GM12892 (cell line): ENCODE measurements at places on chromosomes 2 and 18.

- DNase-seq: no peak
These were observed 42.1 kb upstream of the RFX8 start for GRCh38 chr2:101516823-101517690.

- DNase-seq: no peak
These were observed 59.4 kb upstream of the SH3RF3 start for GRCh38 chr2:109069331-109070194.

DNA sequence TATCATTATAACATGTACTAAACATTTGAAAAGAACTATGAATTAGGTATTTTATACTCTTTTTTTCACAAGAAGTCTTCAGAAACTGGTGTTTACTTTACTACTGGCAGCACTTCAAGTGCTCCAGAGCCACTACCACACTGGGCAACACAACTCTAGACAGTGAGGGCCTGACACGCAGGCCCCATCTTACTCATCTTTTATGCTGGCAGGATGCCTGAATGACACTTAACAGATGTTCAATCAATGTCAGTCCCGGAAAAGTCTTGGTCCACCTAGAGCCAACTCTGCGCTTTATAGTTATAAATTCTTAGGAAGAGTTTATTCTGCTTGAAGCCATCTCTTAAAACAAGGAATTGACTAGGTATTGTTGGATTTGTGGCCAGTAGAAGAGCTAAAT lies 8.7 kb upstream of the WIPF1 start:
- no peak for DNase-seq

DNA sequence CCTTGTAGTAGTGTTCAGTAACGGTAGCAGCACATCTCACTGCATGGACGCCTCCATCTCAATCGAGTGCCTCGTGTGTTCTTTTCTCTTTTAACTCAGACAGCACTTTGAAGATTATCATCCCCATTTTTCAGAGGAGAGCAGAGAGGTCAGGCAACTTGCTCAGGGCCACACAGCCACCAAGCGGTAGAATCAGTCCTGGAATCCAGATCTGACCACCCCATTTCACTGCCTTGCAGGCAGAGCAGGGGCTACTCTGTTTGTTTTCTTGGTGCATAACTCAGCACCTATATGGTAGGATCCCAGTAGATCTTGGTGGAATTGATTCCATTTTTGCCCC lies 129.5 kb downstream of the SMAD7 start:
- no peak for DNase-seq

DNA sequence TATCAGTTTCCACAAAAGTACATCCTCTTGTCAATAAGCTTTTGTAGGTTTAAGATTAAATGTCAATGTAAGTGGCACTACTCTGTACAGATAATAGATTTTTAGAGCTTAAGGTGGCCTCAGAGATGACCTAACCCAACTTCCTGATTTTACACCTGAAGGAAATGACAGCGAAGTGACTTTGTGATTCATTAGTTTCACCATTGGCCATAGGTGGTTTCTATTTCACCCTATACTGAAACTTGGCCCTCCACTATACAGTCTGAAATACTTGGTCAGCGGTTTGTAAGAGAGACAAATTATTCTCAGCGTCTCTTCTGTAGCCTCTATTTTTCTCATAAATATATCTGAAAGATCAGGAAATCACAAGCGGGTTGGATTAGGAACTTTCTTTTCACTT lies 330.4 kb upstream of the FAM98A start:
- DNase-seq: no peak

GRCh38 chr18:41077076-41077475 lies 878.0 kb upstream of the PIK3C3 start:
- no peak for DNase-seq

GRCh38 chr2:216006164-216006663 lies 7.1 kb downstream of the MREG start:
- no peak for DNase-seq

DNA sequence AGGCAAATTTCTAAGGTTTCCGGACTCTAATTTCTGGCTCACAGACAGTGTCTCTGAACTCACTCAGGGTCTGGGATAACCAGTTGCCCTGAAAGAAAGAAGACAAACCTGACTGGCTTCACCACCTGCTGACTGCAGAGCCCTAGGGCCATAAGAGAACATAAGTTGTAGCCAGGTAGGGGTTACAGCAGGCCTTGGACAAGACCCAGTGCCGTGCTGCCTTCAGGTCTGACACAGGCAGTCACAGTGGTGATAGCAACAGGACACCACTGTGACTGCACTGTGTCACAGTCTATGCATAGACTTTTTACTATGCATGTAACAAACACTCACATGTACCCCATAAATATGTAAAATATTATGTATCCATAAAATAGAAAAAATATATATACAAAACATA lies 508.5 kb downstream of the PID1 start:
- DNase-seq: no peak

DNA sequence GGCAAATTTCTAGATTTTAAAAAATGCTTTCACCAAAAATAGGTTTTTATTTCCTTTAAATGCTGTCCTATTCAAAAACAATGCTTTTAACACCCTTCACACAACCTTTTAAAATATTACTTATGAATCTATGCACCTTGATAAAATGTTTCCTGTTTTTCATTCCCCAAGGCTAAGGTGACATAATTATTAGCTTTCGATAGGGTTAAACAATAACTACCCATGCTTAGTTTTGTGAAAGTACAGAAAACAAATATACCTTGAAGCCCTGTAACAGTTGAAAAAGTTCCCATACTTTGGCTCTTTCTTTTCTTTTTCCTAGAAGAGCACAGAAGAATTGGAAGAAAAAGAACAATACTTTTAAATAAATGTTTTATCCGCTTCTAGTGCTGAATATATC lies 54.9 kb upstream of the ITPRID2 start:
- DNase-seq: no peak

GRCh38 chr2:126751477-126751876 lies 95.5 kb downstream of the GYPC start:
- DNase-seq: no peak

GRCh38 chr2:210617318-210617717 lies 60.9 kb downstream of the CPS1 start:
- DNase-seq: no peak

- no peak for DNase-seq
These were observed 76.4 kb downstream of the RHOB start for GRCh38 chr2:20523073-20523798.

DNA sequence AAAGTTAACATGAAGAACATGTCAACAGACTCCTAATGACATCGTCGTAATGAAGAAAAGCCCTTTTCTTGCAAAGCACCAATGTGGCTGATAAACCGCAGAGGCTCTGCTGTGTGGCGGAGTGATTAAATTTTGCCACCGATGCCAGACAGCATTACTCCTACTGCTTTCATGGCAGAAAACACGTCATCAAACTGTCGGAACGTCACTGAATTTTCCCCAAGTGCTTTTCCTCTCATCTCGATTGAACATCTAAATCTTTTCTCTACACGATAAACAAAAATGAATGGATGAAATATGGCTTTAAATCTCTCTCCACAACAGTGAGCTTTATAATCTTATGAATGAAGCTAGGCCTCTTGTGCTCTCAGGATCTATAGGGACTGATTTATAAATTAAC lies 159.8 kb upstream of the REG3G start:
- no peak for DNase-seq

DNA sequence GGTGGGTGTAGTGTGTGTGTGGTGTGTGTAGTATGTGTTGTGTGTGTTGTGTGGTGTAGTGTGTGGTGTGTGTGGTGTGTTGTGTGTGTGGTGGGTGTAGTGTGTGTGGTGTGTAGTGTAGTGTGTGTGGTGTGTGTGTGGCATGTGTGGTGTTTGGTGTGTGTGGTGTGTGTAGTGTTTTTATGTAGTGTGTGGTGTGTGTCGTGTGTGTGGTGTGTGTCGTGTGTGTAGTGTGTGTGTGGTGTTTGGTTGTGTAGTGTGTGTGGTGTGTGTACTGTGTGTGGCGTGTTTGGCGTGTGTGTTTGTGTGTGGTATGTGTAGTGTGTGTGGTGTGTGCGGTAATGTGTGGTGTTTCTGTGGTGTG lies 4.7 kb upstream of the RTP5 start:
- no peak for DNase-seq

- DNase-seq: no peak
These were observed 11.6 kb downstream of the CD28 start for GRCh38 chr2:203718087-203718486.

GRCh38 chr18:77207540-77207939 lies 42.1 kb upstream of the GALR1 start:
- DNase-seq: peak; percentile 40

GRCh38 chr2:200810252-200810997 lies 1.3 kb upstream of the BZW1 start:
- DNase-seq: no peak

DNA sequence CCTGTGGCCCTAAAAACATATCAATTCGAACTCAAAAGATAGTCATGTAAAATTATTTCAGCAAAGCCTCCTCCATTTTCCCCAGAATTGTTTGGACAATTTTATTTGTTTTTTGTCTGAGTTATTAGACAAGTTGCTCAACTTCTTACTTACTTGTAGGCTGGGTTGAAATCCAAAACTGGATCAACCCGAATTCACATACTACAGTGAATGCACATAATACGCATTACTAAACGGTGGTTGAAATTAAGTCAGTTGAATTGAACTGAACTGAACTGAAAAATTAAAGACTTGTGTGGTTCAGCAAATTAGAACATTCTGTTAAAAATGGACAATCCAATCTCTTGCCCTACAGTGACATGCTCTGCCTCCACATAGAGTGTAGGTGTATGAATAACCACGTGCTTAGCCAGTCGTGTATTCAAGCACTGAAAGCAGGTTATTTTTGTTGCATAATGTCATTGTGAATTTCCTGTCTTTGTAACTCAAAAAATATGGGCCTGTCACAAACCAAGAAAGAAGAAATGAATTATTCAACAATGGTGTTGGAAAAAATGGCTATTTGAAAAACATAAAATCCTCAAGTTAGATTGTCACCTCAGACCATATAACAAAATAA lies 441.0 kb downstream of the TXNL1 start:
- DNase-seq: no peak

- DNase-seq: no peak
These were observed 7.2 kb upstream of the INO80C start for GRCh38 chr18:35504996-35505395.

DNA sequence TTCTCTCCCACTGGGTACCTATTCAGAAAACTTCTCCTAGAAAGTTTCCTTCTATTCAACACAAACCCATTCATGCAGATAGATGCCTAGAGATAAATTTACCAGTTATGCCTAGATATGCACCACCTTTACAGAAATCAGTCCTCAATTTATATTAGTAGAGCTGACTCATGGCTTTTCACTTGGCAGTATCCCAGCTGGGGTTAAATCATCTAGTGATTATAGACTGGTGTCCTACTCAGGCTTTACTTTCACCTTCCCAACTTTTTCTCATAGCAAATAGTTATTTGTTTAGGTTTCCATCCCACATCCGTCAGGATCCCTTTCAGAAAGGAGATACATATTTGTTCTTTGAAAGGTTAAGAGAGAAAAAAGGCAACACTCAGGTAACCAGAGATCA lies 124.5 kb downstream of the AQP4 start:
- DNase-seq: no peak

DNA sequence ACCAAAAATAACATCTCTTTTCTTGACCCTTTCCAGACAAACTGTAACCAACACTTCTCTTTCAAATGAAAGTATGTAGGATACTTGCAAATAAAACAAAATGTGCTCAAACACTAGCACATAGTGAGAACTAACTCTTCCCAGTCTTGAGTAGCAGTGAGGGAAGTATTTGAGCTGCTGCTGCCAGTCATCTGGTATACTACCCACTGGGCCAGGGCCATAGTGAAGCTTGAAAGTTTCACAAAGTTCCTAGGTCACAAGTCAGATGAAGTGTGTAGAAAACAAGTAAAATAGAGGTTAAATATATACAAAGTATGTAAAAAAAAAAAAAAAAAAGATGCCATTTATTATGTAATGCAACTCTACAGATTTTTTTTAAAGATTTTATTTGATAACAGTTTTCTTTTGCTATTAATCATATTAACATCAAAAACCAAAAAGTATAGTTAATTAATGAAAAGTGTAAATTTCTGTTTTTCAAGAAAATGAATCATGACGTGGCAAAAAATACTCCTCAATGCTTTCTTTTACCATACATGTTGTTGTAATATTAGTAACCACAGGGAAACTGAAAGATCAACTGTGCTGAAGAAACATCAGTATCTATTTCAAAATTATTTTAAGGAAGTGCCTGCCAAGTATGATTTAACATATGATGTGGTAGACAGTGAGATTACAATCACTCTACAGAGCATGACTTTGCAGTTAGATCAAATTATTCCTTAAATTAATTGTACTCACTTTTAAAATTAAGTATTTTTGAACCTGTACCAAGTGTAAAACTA lies 21.6 kb upstream of the TRIB2 start:
- DNase-seq: no peak

DNA sequence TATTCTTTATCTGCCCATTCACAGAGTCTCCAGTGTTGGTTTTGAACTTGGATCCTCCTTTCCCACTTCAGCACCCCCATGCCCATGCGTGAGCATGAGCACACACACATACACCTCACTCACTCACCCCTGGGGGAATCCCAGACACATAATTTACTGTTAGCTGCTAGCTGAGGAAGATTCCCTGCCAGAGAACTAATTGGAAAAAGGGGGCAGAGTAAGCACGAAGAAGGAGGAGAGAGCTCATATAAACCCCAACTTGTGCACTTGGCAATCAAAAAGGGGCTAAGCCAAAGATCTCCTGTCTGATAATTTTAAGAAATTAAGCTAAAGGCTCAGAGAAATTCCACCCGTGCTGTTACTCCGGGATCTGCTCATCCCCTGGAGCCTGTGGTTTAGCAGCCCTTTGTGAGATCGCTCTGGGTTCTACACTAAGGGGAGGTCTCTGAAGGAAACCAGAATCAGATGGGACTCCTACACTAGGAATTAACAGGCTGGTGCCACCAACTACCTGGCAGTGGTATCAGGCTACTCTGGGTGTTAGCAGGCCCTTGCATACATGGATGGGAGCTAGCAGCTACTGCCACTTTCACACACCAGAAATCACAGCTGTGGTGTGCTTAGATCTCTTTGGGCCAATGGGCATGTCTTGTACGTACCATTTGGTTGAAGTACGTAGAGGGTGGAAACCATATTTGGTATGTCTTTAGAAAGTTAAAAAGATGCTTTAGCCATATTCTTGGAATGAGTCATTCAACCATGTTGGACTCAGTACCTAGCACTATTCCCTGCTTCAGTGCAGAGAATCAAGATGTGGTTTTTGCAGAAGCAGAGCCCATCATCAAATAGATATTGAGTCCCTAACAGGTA lies 95.6 kb upstream of the SLC14A2 start:
- DNase-seq: no peak
